ENCODE measurements at places on chromosomes 4 and X.

DNA sequence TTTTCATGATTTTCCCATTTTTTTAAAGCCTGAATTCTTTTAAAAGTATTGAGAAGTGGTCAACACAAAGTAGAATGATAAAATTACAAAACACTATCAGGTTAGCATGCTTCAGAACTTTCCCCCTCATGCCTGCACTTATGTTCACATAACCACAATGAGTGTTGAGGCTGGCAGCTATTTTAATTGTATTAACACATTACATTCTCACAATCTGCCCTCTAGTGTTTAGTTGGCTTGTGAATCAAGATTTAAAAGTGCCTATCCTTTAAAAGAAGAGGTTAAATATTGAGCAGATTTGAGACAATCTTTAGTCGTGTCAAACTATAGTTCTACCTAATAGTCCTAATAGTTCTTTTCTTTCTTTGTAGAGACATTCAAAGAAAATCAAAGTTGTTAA lies 93.6 kb upstream of the NAP1L5 start:
- no peak for DNase-seq

GRCh38 chr4:81397635-81398034 lies 74.1 kb downstream of the RASGEF1B start:
- no peak for DNase-seq

DNA sequence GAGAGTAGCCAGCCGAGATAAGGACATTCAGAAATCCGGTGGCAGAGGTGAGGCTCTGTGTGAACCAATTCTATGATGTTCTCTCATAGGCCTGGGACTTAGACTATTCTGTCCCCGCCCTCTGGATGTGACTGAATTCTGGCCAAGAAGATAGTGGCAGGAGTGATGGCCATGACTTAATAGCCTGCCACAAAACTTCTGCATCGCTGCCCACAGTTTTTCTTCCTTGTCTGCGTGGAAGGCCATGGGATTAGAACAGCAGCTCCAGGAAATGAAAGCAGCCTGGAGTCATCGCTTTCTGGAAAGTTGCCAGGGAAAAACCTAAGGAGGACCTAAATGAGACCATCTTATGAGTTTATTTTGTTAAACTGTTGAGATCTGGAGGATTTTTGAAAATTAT lies 134.7 kb downstream of the F11 start:
- no peak for DNase-seq

DNA sequence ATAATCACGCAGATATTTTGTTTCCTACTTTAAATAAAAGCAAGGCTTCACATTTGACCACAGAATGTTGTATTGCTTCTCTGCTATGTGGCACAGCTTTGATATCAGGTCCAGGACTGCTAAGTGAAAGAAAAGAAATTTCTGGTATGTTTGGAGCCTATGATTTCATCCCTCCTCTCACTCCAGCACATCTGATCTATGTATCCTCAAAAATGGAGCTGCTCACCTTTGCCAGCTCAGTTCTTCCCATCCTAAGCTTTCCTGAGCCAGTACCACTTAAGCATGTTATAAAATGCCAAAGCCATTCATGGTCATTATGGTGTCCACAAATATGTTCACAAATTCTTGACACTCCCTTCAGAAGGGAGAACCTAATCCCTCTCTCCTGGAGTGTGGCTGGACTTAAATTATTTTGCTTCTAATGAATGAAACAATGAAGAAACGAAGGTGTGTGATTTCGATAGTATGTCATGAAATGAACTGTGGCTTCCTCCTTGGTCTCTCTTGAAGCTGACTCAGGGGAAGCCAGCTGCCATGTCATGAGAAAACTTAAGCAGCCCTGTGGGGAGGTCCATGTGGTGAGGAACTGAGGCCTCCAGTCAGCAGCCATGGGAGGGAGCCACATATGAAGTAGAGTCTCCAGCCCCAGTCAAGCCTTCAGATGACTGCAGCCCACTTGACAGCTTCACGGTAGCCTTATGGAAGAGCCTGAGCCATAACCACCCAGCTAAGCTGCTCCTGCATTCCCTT lies 207.7 kb downstream of the MGST2 start:
- no peak for DNase-seq

DNA sequence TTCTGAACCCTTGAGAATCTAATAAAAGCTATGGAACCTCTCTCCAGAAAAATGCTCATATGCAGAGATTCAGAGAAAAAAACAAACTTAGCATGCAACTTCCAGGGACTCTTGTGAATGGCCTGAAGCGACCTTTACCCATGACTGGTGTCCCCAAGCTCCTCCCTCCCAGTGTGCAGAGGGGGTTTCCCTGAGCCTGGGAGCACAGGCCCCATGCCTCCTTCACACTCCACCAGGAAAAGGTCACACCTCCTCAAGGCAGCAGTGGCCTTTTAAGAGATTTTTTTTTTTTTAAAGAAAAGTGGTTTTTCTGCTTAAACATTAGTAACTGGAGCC lies 13.3 kb upstream of the UBA6 start:
- no peak for DNase-seq

DNA sequence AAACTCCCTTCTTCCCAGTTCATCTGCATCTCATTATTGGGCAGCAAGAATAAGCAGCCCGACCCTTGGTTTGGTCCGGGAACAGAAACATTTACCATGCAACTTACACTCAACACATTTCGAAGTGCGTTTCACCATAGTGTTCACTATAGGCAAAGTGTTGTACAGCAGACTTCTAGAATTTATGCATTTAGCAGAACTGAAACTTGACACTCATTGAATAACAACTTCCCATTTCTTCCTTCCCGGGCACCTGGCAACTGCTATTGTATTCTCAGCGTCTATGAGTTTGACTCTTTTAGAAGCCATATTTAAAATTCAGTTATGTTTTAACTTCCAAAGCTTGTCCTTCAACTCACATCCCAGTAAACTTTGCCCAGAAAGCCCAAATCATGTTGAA lies 840.6 kb downstream of the NLGN4X start:
- DNase-seq = no peak

- no peak for DNase-seq
Observed at GRCh38 chrX:134244043-134244442, 7.1 kb downstream of the CCDC160 start.

- DNase-seq = no peak
Observed at GRCh38 chrX:19702856-19703255, 184.5 kb downstream of the SH3KBP1 start.

- no peak for DNase-seq
Observed at GRCh38 chr4:107247738-107248137, 211.6 kb upstream of the DKK2 start.

- no peak for DNase-seq
Observed at GRCh38 chr4:15412461-15412860, 15.4 kb upstream of the C1QTNF7 start.

DNA sequence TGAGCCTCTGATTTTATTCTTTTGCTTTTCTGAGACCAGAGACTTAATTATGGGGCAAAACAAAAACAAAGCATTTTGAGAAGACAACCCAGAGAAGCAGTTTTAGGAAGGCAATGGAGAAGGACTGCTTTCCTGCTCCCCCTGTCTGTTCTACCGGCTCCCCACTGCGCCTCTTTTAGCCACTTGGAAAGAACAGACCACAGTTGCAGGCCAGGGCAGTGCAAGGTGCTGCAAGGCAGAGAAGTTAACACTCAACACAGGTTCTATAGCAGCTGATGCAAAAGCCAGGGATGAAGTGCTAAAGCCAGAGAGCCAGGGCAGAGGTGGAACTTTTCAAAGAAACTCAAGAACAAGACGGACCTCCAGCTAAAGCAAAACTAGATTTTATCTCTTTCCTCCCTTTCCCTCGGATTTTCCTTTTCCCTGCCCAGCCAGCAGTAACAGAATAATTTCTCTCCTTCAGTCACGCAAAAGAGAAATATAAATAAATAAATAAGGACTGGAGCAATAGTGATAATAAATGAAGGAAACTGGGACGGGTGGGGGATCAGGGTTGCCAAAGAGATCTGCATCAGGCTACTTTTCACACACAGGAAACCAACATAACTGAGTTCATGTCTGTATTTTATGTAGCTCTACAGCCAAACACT lies 10.4 kb downstream of the SH3RF1 start:
- no peak for DNase-seq

DNA sequence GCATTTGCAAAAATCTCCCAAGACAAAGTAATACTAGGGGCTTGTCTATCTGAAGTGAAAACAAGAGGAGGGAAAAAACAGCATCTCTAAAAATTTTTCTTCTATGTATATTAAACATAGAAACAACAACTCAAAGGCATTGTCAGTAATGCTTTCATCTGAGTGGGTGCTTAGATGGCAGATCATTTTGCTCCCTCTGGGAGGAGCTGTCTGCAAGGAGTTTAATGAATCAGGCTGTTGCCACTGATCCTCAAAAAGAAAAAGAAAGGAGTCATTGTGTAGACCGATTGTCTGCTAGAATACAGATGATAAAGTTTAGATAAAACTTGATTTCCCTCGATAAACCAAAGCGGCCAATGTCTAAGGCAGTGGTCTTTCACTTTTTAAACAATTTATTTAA lies 49.7 kb upstream of the KLHL8 start:
- DNase-seq = no peak

DNA sequence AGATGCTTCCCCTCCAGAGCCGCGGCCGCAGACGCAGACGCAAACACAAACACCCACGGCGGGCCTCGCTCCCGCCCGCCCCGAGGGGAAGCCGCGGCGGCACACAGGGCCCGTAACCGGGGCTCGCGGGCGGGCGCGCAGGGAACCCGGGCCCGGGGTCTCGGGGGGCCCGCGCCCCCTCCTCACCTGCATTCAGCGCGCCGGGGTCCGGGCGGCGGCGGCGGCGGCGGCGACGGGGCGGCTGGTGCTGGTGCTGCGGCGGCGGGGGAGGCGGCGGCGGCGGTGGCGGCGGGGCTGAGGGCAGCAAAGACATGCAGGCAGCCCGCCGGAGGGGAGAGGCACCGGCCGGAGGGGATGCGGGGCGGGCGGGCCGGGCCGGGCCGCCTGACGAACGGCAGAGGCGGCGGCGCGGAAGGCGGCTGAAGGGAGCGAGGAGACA lies 255 bp upstream of the CNOT6L start:
- no peak for DNase-seq

- no peak for DNase-seq
Observed at GRCh38 chr4:156473151-156473550, 498.4 kb downstream of the PDGFC start.

DNA sequence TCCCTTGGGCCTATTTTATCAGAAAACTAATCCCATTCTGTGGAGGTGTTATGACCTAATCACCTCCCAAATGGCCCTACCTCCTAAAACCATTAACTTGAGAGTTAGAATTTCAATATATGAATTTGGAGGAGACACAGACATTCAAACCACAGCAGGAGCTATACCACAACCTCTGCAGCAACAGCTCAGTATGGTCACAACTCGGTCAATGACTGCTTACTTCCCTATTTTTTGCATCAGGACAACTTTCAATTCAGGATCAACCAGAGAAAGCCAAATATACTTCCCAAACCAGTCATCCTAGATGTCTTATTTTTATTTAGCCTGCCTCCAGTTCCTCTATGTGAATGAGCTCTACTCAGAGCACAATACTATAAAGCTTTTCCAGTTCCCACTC lies 11.3 kb upstream of the SMARCA5 start:
- DNase-seq = no peak

DNA sequence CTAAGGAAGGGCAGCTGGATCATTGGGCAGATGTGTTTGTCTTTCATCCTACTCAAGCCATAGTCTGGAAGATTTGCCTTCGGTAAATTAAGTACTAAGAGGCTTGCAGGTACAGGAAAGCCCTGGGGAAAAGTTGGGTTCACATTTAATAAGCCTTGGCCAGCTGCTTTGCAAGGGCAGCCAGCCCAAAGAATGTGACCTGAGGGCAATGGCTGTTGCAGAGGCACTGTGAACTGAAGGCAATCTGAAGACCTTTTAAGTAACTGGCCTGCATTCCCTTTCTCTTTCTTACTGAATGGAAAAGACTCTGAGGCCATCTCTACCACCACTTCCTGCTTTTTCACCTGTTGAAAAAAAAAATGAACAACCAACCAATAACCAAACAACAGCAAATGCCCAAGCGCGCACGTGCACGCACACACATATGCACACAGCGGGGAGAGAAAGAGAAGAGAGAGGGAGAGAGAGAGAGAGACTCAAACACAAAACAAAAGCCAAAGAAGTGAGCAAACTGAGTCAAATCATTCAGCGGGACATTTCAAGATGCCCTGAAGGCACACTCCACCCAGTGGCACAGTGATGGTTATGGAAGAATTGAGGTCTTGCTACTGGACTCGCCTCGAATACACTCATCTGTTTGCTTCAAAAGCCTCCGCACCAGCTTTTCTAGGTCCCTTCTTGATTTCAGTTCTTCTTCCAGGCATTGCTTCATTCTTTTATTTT lies 19.6 kb downstream of the CD40LG start:
- DNase-seq = no peak

DNA sequence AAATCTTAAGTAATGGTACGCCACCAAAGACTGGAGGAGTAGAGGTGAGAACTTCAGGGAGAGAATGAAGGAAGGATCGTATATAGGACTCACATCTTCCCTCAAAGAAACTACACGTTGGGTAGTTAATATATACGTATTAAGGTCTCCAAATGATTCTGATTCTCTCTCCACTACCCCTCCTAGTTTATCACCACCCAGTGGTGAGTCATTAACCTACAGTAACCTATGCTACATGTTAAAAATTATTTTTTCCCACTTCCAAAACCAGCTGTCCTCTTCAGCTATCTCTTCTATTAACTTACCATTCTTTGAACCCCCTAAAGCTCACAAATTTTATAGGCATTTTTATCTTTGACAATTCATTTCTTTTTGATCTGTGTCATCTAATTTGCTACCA lies 69.7 kb downstream of the RPS6KA6 start:
- DNase-seq = no peak

DNA sequence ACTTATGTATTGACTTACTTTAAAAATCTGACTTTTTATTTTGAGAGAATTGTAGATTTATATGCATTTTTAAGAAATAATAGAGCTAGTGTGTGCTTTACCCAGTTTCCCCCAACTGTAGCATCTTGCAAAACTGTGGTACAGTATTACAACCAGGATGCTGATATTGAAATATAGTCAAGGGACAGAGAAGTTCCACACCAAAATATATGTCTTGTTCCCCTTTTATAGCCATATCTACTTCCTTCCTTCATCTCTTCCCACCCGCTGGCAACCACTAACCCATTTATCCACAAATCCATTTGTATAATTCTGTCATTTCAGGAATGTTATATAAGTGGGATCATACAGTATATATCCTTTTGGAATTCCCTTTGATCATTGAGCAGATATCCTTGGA lies 16.8 kb downstream of the KDM6A start:
- no peak for DNase-seq

- DNase-seq = no peak
Observed at GRCh38 chr4:153024466-153024865, 88.3 kb downstream of the FHDC1 start.

DNA sequence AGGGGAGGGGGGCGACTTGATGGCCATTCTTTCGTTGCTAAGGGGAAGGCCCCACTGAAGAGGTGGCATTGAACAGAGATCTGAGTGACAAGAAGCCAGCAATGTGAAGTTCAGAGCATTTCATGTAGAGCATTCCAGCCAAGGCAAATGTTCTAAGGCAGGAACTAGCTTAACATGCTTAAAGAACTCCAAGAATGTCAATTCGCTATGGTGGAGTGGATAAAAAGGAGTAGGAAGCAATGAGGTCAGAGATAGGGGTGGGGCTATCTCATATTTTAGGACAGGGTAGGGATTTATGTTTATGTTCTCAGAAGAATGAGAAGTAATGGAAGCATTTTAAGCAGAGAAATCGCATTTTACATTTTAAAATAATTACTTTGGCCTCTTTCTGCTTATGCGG lies 130.9 kb downstream of the TTC29 start:
- no peak for DNase-seq
